ENCODE measurements at places on chromosomes 4 and X. TPM values are rescaled to one million over a fixed set of nuclear protein-coding genes. Genes with fewer than 3 reads are reported as not detected.

Gene TMEM47
- not detected for total RNA-seq

Gene PABPC1L2B
- total RNA-seq, result not detected

Gene CT45A3
- not detected for total RNA-seq

Gene GABRA4
- total RNA-seq, result not detected

Gene NCAPG
- 82.8 TPM for total RNA-seq

Gene MED12
- total RNA-seq, result 46.2 TPM

Gene CTAG2
- total RNA-seq, result not detected

DNA sequence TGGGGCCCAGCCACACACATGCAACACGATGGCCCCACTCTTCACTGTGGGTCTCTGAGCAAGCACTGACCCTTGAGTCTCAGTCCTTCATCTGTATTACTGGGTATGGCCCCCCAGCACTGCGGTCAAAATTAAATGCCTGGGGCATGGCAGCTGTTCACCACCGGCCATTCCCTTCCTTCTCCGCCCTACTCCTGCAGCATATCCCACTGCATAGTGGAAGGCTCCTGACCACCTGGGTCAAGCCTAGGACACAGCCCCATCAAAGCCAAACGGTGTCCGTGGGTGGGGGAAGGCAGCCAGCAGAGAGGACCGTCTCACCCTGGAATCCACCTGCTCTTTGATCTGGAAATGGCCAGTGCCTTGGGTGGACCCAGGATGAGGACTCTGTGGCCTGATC is 30.7 kb downstream of the PPP2R2C start:
- H3K27ac ChIP-seq, result no peak overlapping the region
- peaks cover 11% of the 10 kb centered on the region for H3K27me3 ChIP-seq
- no peak for DNase-seq
- no peaks in the 10 kb centered on the region for H3K36me3 ChIP-seq

- H3K4me1 ChIP-seq, result no peaks in the 10 kb centered on the region
- no peaks in the 10 kb centered on the region for H3K36me3 ChIP-seq
- H3K4me3 ChIP-seq, result no peak overlapping the region
- no peak overlapping the region for H3K27ac ChIP-seq
- peaks cover 2% of the 10 kb centered on the region for H3K27me3 ChIP-seq
These were observed 214.9 kb upstream of the UGT8 start for GRCh38 chr4:114383721-114384120.

GRCh38 chr4:17065821-17066220 is 167.4 kb upstream of the LDB2 start:
- no peak overlapping the region for H3K27ac ChIP-seq
- H3K36me3 ChIP-seq, result no peaks in the 10 kb centered on the region
- H3K4me3 ChIP-seq, result no peak overlapping the region
- no peaks in the 10 kb centered on the region for H3K4me1 ChIP-seq
- peaks cover 4% of the 10 kb centered on the region for H3K27me3 ChIP-seq

DNA sequence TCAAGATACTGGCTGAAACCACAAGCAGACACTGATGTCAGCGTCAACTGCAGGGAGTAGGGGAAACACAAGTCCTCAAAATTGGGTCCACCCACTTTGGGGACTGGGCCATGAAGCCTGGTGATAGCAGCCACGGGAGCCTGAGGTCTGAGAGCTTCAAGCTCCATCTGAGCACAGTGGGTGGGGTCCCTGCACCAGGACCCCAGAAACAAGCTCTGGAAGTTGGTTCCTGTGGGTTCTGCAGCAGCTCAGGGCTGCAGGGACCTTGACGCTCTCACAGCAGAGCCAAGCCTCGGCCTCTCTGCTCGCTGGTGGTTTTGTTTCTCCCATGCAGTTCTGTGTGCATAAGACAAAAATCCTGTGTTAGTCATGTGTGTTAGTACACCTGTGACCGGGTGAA is 54.5 kb downstream of the CPLX1 start:
- no peak for DNase-seq
- peak overlapping the region; percentile 13 for H3K27ac ChIP-seq
- peaks cover 31% of the 10 kb centered on the region for H3K4me1 ChIP-seq
- no peaks in the 10 kb centered on the region for H3K27me3 ChIP-seq
- peaks cover 66% of the 10 kb centered on the region for H3K36me3 ChIP-seq

DNA sequence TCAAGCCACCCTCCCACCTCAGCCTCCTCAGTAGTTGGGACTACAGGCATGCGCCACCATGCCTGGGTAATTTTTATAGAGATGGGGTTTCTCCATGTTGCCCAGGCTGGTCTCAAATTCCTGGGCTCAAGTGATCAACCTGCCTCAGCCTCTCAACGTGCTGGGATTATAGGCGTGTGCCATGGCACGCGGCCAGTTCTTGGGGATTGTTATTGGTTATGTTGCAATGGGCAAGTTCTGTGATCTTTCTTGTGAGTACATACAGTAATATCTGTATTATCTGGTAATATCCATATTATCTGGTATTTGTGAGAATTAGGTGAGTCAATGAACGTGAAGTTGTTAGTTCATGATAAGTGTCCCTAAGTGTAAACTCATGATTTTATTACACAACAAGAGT is 90.3 kb upstream of the TBL1X start:
- H3K4me1 ChIP-seq, result peaks cover 15% of the 10 kb centered on the region
- no peak overlapping the region for H3K4me3 ChIP-seq
- H3K27ac ChIP-seq, result no peak overlapping the region
- no peaks in the 10 kb centered on the region for H3K36me3 ChIP-seq
- DNase-seq, result no peak

GRCh38 chr4:147741190-147741788 is 9.4 kb downstream of the ARHGAP10 start:
- no peak for DNase-seq
- no peak overlapping the region for H3K4me3 ChIP-seq
- H3K4me1 ChIP-seq, result peaks cover 13% of the 10 kb centered on the region

GRCh38 chrX:103360916-103361315 is 4.6 kb downstream of the TCEAL9 start:
- no peak overlapping the region for H3K4me3 ChIP-seq
- DNase-seq, result no peak
- peaks cover 5% of the 10 kb centered on the region for H3K4me1 ChIP-seq
- no peaks in the 10 kb centered on the region for H3K36me3 ChIP-seq
- no peak overlapping the region for H3K27ac ChIP-seq

- no peaks in the 10 kb centered on the region for H3K27me3 ChIP-seq
- DNase-seq, result no peak
- H3K4me1 ChIP-seq, result no peaks in the 10 kb centered on the region
- no peaks in the 10 kb centered on the region for H3K36me3 ChIP-seq
These were observed 43.6 kb downstream of the HTT-AS start for GRCh38 chr4:3030566-3031356.

GRCh38 chrX:136258951-136259350 is 7.8 kb upstream of the MAP7D3 start:
- no peaks in the 10 kb centered on the region for H3K36me3 ChIP-seq
- H3K4me1 ChIP-seq, result peaks cover 20% of the 10 kb centered on the region
- no peak overlapping the region for H3K4me3 ChIP-seq
- DNase-seq, result no peak

DNA sequence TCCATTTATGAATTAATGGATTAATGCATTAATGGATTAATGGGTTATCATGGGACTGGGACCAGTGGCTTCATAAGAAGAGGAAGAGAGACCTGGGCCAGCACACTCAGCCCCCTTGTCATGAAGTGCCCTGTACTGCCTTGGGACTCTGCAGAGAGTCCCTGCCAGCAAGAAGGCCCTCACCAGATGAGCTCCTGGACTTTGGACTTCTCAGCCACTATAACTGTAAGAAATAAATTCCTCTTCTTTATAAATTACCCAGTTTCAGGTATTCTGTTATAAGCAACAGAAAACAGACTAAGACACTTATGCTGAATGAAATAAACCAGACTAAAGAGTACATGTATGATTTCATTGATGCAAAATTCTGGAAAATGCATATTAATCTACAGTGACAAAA is 119.4 kb upstream of the MSX1 start:
- no peaks in the 10 kb centered on the region for H3K27me3 ChIP-seq
- H3K36me3 ChIP-seq, result no peaks in the 10 kb centered on the region
- no peak for DNase-seq
- no peak overlapping the region for H3K4me3 ChIP-seq

GRCh38 chr4:176675810-176676209 is 116.9 kb downstream of the VEGFC start:
- H3K4me1 ChIP-seq, result no peaks in the 10 kb centered on the region
- H3K4me3 ChIP-seq, result no peak overlapping the region
- no peak overlapping the region for H3K27ac ChIP-seq

DNA sequence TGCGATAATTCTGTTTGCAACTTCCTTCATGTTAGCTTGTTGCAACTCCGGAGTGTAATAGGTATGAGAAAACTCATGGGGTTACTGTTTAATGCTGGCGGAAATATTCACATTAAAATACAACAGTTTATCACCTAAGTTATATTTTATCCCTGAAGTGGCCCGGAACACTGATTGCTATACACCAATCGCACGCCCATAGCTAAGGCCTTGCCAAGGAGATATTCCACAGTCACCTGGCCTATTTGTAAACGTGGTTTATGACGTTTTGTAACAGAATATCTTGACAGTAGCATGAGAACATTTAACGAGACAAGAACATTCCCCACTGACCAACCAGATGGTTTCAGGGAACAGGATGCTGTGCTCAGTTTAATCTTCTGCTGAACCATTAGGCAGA is 23.2 kb upstream of the FAM90A26 start:
- no peak for DNase-seq
- H3K27me3 ChIP-seq, result no peaks in the 10 kb centered on the region
- H3K4me1 ChIP-seq, result peaks cover 2% of the 10 kb centered on the region
- H3K27ac ChIP-seq, result no peak overlapping the region

DNA sequence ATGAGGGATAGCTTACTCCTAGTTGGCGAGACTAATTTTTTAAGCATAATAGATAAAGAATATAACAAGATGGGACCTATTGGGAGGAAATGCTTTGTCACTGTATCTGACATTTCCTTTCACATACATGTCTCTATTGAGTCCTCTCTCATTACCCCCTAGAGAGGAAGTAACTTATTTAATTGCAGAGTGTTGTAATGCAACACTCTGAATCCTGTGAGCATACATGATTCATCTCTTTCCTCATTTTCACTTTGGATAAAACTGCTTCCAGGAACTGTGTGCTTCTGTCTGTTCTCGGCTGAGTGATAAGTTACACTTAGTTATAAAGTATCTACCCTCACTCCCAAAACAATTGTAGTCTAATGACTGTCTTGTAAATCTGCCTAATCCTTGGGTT is 266.1 kb upstream of the ANXA10 start:
- no peaks in the 10 kb centered on the region for H3K36me3 ChIP-seq
- DNase-seq, result no peak
- no peak overlapping the region for H3K27ac ChIP-seq
- no peak overlapping the region for H3K4me3 ChIP-seq

- H3K27me3 ChIP-seq, result no peaks in the 10 kb centered on the region
- no peaks in the 10 kb centered on the region for H3K36me3 ChIP-seq
- H3K27ac ChIP-seq, result no peak overlapping the region
- H3K4me3 ChIP-seq, result no peak overlapping the region
These were observed 83.1 kb downstream of the DLG3 start for GRCh38 chrX:70527610-70528345.

- DNase-seq, result no peak
- H3K27me3 ChIP-seq, result no peaks in the 10 kb centered on the region
- H3K4me3 ChIP-seq, result no peak overlapping the region
- H3K4me1 ChIP-seq, result peaks cover 40% of the 10 kb centered on the region
- peak overlapping the region; percentile 74 for H3K27ac ChIP-seq
These were observed 61.8 kb downstream of the CAMK2D start for GRCh38 chr4:113699772-113700171.

- DNase-seq, result no peak
- H3K4me1 ChIP-seq, result no peaks in the 10 kb centered on the region
- H3K4me3 ChIP-seq, result no peak overlapping the region
These were observed 420.1 kb upstream of the INTU start for GRCh38 chr4:127212701-127213100.

- peak; percentile 5 for DNase-seq
- no peak overlapping the region for H3K27ac ChIP-seq
- no peaks in the 10 kb centered on the region for H3K4me1 ChIP-seq
These were observed 22.5 kb downstream of the MID1 start for GRCh38 chrX:10597871-10598270.

- H3K4me3 ChIP-seq, result peak overlapping the region; percentile 43
- no peak for DNase-seq
- H3K4me1 ChIP-seq, result peaks cover 21% of the 10 kb centered on the region
- peaks cover 52% of the 10 kb centered on the region for H3K27me3 ChIP-seq
- no peak overlapping the region for H3K27ac ChIP-seq
- H3K36me3 ChIP-seq, result no peaks in the 10 kb centered on the region
These were observed 330.5 kb downstream of the HNRNPD start for GRCh38 chr4:82043081-82043808.

- no peak for DNase-seq
- H3K27ac ChIP-seq, result no peak overlapping the region
- no peaks in the 10 kb centered on the region for H3K36me3 ChIP-seq
- no peaks in the 10 kb centered on the region for H3K4me1 ChIP-seq
- no peak overlapping the region for H3K4me3 ChIP-seq
These were observed 9.0 kb downstream of the SSR4 start for GRCh38 chrX:153803211-153804099.

DNA sequence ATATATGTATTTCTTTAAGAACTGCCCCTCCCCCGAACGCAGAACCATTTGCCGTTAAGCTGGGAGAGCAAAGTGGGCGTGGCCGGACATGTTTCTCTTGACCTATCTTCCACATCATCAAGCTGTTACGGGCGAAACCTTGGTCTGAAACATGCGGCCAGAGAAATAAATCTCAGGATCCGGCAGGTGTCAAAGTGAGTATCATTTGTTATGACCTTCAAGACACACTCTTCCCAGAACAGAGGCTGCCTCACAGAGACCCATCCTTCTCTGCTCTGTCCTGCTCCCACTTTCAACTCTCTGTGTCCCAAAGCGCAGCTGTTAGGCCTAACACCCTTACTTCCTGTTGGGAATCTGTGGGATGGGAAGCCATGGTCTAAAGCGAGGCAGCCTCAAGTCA is at the start of gene MAGEB18:
Gene MAGEB18 (plus strand): TSS at position 70 of the 400 bp plus-strand sequence. CDS start 643 bp downstream, outside the sequence.
- no peak within 1 kb of the TSS for H3K4me3 ChIP-seq
- H3K36me3 ChIP-seq, result no peaks in the 10 kb centered on the region
- H3K4me1 ChIP-seq, result no peaks in the 10 kb centered on the region
- no peak within 1 kb of the TSS for H3K27ac ChIP-seq
- no peak for DNase-seq
- no peaks in the 10 kb centered on the region for H3K27me3 ChIP-seq
